ENCODE measurements at places on chromosomes 2 and 18.

DNA sequence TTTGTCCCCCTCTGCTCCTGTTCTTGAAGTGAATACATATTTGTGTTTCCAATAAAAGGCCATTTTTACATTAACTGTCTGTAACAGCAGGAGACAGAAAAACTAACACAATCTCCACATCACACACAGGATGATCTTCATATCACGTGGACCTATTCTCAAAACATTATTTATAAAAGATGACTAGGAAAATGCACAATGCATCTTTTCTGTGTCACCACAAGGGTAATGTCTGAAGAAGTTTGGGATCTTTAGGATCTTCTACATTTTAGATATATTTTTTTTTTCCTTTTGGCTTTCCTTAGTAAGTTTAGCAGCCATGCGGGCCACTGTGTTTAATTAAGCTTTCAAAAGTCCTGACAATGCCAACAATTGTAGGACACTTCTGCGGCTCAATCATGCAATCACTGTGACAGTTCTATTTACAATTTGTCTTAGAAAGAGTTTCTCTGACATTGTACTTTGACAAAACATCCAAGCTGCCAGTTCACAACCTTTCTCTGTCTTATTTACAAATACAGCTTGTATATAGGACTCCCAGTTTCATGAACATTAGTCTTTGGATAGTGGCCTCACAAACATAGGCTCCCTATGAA, 12.3 kb downstream of the BCL11A start:
- no peak for DNase-seq

- DNase-seq, result no peak
Observed at GRCh38 chr18:12651651-12652050, 6.3 kb downstream of the SPIRE1 start.

DNA sequence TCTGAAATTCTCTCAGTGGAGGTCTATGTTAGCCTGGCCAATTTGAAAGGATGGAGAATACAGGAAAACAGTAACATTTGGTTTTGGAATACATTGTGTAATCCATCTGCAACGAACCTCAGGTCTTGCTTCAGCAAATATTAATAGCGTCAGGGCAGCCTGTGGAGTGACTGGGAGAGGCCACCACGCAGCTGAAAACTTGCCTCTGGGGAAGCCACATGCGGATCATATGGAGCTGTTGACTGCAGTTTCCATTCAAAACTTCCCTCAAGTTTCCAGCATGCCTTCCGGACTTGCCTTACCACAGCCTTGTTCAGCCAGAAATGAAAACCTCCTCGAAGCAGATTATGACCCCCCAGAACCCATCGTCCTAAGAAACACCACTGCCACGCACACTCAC, 25.7 kb downstream of the BCL11A start:
- no peak for DNase-seq

GRCh38 chr2:27958711-27959378, 68.3 kb downstream of the BABAM2 start:
- no peak for DNase-seq

- DNase-seq, result no peak
Observed at GRCh38 chr2:235391921-235392615, 101.8 kb upstream of the AGAP1 start.

- no peak for DNase-seq
Observed at GRCh38 chr18:9619545-9619944, 5.2 kb upstream of the PPP4R1 start.

GRCh38 chr2:109558076-109558882, 55.5 kb downstream of the SEPTIN10 start:
- no peak for DNase-seq

DNA sequence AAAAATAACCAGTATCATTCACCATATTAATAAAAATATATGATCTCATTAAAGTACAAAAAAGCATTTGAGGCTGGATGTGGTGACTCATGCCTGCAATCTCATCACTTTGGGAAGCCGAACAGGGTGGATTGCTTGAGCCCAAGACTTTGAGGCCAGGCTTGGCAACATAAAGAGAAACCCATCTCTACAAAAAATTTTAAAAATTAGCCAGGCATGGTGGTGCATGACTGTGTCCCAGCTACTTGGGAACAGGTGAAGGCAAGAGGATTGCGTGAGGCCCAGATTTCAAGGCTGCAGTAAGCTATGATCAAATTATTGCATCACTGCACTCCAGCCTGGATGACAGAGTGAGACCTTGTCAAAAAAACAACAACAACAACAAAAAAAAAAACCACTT, 75.9 kb downstream of the RAD51AP2 start:
- no peak for DNase-seq

GRCh38 chr2:133954636-133955035, 299.2 kb upstream of the MGAT5 start:
- DNase-seq, result no peak

GRCh38 chr2:61534926-61535325, 3.2 kb downstream of the XPO1 start:
- DNase-seq, result no peak

GRCh38 chr2:24878341-24878740, 41.7 kb downstream of the ADCY3 start:
- no peak for DNase-seq

GRCh38 chr18:997499-997898, 92.8 kb downstream of the ADCYAP1 start:
- no peak for DNase-seq
